Kidney glomerular epithelial cell (primary cell): ENCODE measurements at places on chromosomes 12 and 14.

DNA sequence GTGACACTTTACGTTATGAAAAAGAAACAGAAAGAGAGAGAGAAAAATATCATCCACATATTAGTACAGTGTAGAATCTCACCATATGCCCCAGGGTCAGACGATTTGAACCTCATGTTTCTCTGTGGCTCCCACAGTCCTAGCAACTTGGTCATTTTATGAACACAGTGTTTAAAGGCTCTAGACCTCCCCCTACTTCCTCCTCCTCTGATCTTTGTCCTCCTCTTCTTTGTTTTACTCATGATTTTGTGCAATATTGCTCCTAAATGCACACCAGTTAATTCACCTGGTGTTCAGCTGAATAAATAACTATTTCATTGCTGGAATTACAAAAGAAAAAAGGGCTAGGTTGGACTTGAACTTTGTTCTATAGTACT lies 18.2 kb downstream of the GLT1D1 start:
- no peak for DNase-seq

DNA sequence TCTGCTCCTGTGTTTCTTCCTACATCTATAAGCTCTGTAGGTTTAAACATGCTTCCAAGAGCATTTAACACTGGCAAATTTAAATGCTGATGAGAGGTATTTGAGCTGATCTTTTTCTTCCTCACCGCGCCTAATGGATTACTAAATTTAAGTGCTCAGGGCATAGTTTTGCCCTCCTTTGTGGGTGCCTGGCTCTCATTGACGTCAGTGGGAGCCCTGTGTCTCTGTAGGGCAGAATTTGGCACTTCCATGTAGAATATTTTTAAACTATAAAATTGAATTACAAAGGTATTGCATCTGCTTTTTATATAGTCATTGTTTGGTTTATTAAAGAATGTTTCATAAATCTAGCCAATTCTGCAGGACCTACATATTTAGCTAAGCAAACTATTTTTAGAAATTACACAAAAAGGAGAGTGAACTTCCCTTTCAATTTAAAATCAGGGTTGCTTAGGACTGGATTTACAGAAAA lies 444.8 kb downstream of the AEBP2 start:
- DNase-seq, result no peak

DNA sequence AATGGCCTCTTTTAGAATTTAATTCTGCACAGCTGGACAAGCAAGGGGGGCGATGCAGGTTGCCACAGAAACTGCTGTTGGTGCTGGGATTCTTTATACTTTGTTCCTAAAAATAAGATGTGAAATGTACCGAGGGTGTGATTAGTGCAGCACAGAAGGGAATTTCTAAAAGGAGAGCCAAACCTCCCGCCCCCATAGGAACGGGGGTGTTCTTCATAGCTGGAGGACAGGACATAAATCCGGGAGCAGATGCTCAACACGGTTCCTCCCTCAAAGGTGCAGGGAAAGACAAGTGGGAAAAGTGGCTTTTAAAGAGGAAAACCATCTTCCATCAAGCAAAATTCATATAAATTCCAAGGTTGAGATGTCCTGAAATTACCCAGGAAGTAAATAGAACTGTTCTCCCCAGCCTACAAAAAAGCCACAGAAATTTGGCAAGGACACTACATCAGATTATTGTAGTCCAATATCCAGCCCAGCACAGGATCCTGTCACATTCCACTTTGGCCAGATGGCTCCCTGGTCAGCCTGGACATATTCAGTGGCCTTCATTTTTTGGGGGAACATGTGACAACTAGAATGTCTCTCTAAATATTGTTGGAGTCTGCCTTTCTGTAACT lies 51.4 kb upstream of the TMX1 start:
- no peak for DNase-seq

GRCh38 chr14:89292579-89293313 lies 124.3 kb downstream of the FOXN3 start:
- DNase-seq, result no peak

- no peak for DNase-seq
These were observed 269.4 kb upstream of the CCDC196 start for GRCh38 chr14:66216763-66217162.

GRCh38 chr14:34620839-34621238 lies 9.1 kb downstream of the SNX6 start:
- no peak for DNase-seq

GRCh38 chr12:132019891-132020290 lies 70.1 kb downstream of the EP400 start:
- DNase-seq, result no peak

DNA sequence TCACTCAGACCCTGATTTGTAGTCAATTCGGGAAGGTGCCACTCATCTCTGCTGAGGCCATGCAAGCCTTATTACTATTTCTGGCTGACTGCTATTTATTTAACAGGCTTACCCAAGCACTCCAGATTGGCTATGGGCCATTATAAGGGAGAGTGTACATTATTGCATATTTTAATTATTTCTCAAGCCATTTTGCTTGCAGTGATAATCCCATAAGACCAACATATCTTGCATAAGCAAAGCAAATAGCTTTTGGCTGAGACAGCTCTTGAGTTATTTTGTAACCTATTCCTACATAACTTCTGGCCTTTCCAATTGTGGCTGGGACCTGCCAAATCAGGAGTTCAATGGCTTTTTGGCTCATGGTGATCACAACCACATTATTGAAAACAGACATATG lies 509.6 kb upstream of the USP15 start:
- DNase-seq, result no peak

GRCh38 chr14:88521818-88522217 lies 33.0 kb downstream of the PTPN21 start:
- DNase-seq, result no peak

DNA sequence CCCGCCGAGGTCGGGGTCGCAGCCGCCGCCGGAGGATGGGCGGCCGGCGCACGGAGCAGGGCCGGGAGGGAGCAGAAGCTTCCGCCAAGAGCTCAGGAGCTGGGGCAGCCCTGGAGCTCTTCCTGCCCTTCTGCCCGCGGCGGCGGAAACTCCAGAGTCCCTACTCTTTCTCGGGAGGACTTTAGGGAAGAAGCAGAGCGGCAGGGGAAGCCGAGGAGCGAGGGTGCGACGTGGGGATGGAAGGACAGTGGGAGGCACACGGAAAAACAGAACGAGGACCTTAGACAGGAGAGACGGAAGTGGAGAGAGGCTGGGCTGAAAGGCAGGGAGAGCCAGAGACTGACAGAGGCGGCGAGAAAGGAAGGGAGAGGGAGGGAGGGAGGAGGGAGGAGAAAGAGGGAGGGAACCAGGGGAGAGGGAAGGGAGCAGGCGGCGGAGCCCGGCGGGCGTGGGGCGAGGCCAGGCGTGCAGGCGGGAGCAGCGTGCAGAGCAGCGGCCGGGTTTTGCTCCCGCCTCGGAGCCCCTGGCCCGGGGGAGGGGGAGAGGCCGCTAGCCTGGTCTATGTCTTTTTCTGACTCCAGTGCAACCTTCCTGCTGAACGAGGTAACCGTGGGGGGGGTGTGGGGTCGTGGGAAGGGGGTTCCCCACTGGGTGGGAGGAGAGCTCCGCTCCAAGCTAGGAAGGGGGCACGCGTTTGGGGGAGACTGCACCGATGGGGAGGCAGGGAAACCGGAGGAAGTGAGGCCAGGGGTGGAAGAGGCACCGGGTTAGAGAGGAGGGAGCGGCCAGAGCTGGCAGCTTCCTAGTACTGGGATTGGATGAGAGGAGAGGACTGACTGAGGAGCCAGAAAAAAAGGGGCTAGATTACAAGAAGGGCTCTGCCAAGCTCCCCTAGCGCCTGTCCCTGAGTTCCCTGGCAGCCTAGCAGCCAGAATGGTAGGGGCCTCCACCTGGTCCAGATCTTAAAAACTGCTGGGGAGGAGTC lies 2.9 kb upstream of the CACNB3 start:
- peak; percentile 55 for DNase-seq

GRCh38 chr14:90087433-90087832 lies 25.6 kb downstream of the KCNK13 start:
- DNase-seq, result no peak

DNA sequence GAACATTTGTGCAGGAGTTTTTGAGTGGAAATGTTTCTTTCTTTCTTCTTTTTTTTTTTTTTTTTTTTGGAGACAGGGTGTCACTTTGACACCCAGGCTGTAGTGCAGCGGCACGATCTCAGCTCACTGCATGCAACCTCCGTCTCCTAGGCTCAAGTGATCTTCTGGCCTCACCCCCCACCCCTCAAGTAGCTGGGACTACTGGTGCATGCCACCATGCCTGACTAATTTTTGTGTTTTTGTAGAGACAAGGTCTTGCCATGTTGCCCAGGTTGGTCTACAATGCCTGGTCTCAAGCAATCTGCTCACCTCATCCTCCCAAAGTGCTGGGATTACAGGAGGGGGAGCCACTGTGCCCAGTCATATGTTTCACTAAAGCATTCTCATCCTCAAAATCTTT lies 69.2 kb upstream of the BCAT1 start:
- DNase-seq, result no peak

DNA sequence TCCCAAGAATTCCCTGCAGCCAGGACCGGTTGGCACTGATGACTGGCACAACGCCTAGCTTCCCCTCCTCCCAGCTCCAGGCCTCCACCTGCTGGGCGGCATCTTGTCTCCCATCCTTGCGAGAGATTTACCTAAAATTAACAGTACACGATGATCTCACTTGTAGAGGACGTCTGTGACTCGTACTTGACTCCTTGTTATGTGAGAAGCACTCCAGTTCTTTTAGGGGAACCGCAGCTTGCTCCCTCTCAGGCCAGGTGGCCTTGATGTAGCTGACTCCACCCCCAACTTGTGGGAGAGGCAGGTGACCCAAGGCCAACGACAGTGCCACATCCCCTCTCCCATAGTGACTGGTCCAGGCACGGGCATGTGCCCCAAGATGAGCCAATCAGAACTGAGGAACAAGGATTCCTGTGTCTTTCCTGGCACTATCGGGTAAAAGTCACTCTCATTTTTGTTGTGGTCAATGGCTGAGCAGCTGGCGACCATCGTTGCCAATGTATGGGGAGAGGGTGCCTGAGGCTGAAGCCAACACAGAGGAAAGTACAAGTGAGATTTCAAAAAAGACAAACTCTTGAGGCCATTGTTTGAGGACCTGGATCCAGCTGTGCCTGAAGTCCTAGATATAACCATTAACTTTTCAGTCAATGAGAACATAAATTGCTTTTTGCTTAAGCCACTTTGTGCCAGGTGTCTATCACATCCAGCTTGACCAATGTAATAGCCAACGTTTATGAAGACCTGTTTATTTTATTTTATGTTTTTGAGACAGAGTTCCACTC lies 208.7 kb downstream of the RBM19 start:
- no peak for DNase-seq

DNA sequence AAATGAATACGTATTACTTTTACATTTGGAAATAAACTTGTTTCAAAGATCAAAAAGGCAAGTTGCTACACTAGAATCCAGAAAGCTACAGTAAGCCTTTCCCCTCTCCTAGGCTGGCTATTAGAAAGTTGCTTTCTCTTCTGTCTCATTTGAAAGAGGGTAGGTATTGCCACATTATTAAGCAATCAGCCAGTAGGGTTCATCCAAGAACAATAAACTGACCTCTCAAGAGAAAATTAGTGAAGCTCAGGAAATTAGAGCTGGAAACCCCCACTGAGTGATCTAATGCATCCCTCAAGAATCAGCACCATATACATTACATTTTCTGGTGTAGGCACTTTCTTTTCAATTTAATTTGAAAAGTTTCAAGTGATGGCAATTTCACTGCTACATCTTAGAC lies 4.5 kb upstream of the TMEM233 start:
- DNase-seq, result no peak

DNA sequence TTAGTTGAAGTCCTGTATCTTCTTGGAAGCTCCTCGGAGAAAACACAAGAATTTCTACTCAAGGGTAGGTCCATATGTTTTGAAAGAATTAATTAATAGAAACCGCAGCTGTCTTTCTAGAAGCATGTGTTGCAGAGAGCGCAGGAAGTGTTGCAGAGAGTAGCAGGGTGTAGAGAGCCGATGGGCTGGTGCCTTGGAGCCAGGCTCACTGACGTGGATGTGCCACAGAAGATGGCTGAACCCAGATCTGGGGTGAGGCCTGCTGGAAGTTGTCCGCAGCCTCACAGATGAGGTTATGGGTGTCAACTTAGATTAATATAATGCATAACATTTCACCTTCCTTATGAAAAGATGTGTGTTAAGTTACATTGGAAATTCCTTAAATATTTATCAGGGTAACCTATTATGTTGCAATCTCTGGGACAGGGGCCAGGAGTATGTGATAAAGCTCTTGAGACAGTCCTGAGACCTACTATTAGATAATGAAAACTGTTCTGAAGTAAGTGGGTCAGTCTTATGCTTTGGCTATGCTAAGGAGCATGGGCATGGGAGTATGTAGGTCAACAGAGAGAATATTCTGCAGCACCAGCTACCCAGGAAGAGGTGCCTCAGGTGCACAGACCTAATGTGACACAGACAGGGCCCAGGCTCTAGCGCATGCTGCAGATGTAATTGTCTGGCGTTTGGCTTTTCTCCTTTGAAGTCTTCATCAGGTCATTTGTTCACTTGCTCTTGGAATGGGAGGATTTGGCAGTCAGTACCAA lies 973.3 kb downstream of the BCL11B start:
- no peak for DNase-seq

GRCh38 chr12:89756194-89756584 lies 47.6 kb upstream of the ATP2B1 start:
- no peak for DNase-seq

DNA sequence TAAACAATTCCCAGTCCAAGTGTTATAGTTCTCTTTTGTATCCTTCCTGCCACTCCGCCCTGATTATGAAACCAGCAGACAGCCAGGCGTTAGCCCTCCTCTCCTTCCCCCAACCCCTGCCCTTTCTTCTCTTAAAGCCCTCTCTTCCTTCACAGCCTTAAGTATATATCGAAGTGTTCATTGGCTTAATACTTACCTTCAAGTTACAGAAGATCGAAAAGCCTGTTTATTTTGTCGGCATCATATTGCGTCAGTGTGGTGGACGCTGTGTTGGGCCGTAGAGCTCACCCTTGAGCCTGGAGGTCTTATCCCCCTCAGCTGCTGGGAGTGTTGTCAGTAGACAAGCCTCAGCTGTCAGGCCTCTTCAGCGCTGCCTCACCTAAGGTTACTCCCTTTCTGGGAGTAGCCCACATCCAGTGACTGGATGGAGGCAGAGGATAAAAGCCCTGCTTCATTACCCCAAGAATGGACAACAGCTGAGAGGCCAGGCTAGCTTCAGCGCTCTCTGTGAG lies 36.2 kb downstream of the CMAS start:
- peak; percentile 6 for DNase-seq

GRCh38 chr12:52199294-52199919 lies 7.6 kb upstream of the KRT80 start:
- DNase-seq, result no peak

GRCh38 chr12:29710104-29710503 lies 73.6 kb downstream of the TMTC1 start:
- no peak for DNase-seq

- DNase-seq, result no peak
These were observed 307.3 kb downstream of the CEP128 start for GRCh38 chr14:80634106-80634758.

DNA sequence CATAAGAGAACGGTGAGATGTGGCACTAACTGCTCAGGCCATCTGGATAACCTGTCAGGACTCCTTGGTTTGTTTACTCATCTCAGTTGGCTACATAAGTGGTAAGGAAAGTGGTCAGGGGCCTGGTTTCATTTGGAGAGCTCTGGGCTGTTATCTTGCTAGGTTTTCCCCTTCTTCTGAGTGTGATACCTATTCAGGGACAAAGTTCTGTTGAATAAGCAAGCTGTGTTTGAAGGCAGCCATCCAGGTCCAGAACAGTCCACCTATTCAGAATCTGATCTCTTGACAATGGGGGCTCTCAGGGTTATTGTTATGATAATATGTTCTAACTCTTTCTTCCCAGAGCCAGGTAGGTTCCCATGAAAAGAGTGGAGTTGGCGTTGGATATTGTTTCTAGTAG lies 194.9 kb downstream of the PAH start:
- no peak for DNase-seq

- DNase-seq, result peak; percentile 34
These were observed 119.6 kb downstream of the LRRIQ1 start for GRCh38 chr12:85155791-85156190.
